ENCODE measurements at places on chromosomes 5 and 9. TPM values are rescaled to one million over a fixed set of nuclear protein-coding genes. Genes with fewer than 3 reads are reported as not detected.

GRCh38 chr5:64214132-64214531 lies 48.5 kb downstream of the RNF180 start:
- no peaks in the 10 kb centered on the region for H3K36me3 ChIP-seq
- H3K27ac ChIP-seq = no peak overlapping the region
- peaks cover 7% of the 10 kb centered on the region for H3K4me1 ChIP-seq
- H3K4me3 ChIP-seq = no peak overlapping the region
- no peak for DNase-seq
- H3K27me3 ChIP-seq = no peaks in the 10 kb centered on the region

DNA sequence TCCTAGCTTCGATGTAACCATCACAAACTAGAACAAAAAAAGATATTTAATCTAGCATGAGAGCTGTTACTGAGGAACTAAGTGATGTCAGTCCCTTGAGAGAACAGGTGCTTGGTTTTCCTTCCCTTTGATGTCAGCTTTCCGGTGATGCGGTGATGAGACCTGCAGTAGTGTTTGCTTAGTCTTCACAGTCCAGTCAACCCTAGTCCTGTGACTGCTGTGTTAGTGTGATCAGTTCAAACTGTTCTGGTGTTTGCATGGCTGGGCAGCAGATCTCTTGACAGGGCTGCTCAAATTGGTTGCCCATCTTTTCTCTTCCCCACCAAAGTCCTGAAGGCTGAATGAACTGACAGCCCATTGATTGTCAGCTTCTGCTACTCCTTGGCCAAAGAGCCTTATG lies 608.6 kb upstream of the DAB2 start:
- H3K4me1 ChIP-seq = no peaks in the 10 kb centered on the region
- H3K4me3 ChIP-seq = no peak overlapping the region
- no peaks in the 10 kb centered on the region for H3K27me3 ChIP-seq
- no peak for DNase-seq

GRCh38 chr5:170611449-170612090 lies 107.8 kb downstream of the KCNIP1 start:
- H3K4me1 ChIP-seq = no peaks in the 10 kb centered on the region
- no peaks in the 10 kb centered on the region for H3K27me3 ChIP-seq
- H3K4me3 ChIP-seq = no peak overlapping the region
- no peak for DNase-seq
- no peaks in the 10 kb centered on the region for H3K36me3 ChIP-seq

- no peak overlapping the region for H3K4me3 ChIP-seq
- no peak overlapping the region for H3K27ac ChIP-seq
- no peaks in the 10 kb centered on the region for H3K36me3 ChIP-seq
Observed at GRCh38 chr9:72509635-72510034, 11.8 kb upstream of the TMC1 start.

DNA sequence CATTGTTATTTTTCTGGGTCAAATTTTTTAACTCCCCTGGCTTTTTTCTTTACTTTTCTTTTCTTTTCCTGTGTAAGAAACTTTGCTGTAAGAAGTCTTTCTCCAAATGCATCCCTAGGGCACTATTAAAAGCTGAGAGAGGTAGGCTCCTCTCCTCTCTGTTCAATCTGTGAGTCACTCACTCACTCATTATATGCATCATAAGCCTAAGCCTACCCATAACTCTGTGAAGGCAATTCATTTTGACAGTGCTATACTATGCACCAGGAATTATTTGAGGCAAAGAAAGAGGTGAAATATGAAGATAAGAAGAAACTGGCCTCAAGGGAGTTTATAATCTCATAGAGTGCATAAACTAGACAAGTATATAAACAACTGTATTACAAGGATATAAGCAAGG lies 67.9 kb upstream of the PRR16 start:
- H3K27ac ChIP-seq = no peak overlapping the region
- H3K4me1 ChIP-seq = no peaks in the 10 kb centered on the region
- peak; percentile 48 for DNase-seq
- no peaks in the 10 kb centered on the region for H3K27me3 ChIP-seq
- no peak overlapping the region for H3K4me3 ChIP-seq
- H3K36me3 ChIP-seq = no peaks in the 10 kb centered on the region

DNA sequence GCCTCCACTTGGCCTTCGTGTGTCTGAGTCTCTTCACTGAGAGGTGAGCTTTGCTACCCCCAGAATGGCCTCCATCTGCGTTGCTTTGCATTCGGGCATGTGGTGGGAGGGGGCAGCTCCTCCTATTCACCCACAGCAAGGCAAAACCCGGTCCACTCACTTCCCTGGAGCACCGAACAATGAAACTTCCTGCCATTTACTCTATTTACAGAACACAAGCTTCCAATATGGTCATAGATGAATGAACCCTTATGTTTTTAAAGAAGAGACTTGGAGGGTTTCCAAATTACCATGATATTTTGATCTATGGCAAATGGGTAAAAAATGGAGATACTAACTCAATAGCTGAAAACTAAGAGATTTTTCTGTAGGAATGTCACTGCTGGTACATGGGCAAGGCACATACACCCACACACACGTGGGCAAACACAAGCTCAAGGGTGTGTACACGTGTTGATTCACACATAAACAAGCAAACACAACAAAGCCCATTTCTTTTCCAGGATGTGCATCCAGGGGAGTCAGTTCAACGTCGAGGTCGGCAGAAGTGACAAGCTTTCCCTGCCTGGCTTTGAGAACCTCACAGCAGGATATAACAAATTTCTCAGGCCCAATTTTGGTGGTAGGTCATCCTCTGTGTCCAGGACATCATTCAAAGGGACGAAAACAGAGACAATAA lies 5.2 kb downstream of the GABRP start:
- H3K36me3 ChIP-seq = no peaks in the 10 kb centered on the region
- H3K27ac ChIP-seq = no peak overlapping the region
- H3K4me1 ChIP-seq = no peaks in the 10 kb centered on the region

GRCh38 chr9:134544388-134545214 lies 97.0 kb upstream of the COL5A1 start:
- peak; percentile 76 for DNase-seq
- peak overlapping the region; percentile 15 for H3K27ac ChIP-seq
- H3K4me1 ChIP-seq = peaks cover 11% of the 10 kb centered on the region
- H3K36me3 ChIP-seq = no peaks in the 10 kb centered on the region
- no peaks in the 10 kb centered on the region for H3K27me3 ChIP-seq
- H3K4me3 ChIP-seq = no peak overlapping the region

GRCh38 chr5:174414315-174414710 lies 310.1 kb upstream of the MSX2 start:
- H3K27me3 ChIP-seq = no peaks in the 10 kb centered on the region
- no peak overlapping the region for H3K27ac ChIP-seq
- no peak overlapping the region for H3K4me3 ChIP-seq

PCDHB5 gene
- 0.60 TPM for polyA plus RNA-seq

ZFR gene
- 56.8 TPM for polyA plus RNA-seq

PLEKHG4B gene
- 0.01 TPM for polyA plus RNA-seq

GRAMD2B gene
- 26.8 TPM for polyA plus RNA-seq

SHC3 gene
- polyA plus RNA-seq = 1.7 TPM

LHX6 gene
- 0.09 TPM for polyA plus RNA-seq

All from fibroblast of lung (primary cell).